G401 (cell line): ENCODE measurements at places on chromosomes 5 and 9. TPM values are rescaled to one million over a fixed set of nuclear protein-coding genes. Genes with fewer than 3 reads are reported as not detected.

GRXCR2 gene
- not detected in 2 replicates for total RNA-seq

PHYHD1 gene
- 13.8 and 17.6 TPM in 2 replicates for total RNA-seq

NPR2 gene
- total RNA-seq: 0.07 and 0.86 TPM in 2 replicates

SPATA31C1 gene
- not detected in 2 replicates for total RNA-seq

FLT4 gene
- total RNA-seq: 15.7 and 31.3 TPM in 2 replicates

DNA sequence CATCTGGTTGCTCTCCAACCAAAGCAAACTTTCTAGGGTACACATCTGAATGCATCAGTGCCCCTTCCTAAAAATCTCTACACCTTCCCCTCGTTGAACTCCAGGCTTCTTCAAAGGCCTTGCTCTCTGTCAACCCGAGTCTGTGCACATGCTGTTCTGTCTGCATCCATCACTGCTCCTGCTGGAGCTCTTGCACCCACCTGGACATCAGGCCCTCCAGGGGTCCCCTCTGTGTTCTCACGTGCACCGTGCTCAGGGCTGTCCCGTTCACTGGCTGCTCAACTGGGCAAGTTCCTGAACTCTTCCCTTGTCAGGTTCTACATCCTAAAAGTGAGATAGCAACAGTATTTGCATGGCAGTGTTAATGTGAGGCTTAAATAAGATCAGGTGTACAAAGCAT, 62.7 kb upstream of the ANGPTL2 start:
- no peak for DNase-seq

- no peak for DNase-seq
Observed at GRCh38 chr5:155250596-155250995, 237.0 kb downstream of the KIF4B start.

GRCh38 chr5:132446621-132447020, 44.0 kb downstream of the IRF1 start:
- peak; percentile 97 for DNase-seq

DNA sequence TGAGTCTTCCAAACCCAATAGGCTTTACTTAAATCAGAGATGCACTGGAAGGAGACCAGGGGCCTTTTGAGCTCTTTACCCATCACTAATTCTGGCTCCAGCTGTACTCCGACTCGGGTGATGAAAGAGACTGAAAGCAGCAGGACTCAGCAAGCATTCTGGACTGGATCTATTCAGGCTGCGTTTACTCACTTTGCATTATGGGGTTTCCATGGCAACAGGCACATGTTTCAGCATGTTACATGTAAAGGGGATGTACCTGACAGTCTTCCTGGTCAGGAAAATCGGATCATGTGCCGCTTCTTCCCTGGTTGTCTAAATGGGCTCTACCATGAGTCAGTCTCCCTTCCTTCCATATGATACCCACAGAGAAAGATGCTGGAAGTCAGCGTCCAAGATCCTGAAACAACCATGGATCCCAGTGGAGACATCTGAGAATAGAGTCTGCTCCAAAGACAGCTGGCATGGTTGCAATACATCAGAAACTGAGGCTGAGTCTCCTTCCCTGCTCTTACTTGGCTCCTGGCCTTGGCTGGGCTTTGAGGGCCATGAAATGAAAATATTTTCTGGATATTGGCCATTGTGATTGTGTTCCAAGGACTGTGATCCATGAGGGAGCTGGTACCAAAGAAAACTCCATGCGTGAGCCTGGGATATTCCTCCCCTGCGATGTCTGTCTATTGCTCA, 102.5 kb upstream of the TNC start:
- no peak for DNase-seq

DNA sequence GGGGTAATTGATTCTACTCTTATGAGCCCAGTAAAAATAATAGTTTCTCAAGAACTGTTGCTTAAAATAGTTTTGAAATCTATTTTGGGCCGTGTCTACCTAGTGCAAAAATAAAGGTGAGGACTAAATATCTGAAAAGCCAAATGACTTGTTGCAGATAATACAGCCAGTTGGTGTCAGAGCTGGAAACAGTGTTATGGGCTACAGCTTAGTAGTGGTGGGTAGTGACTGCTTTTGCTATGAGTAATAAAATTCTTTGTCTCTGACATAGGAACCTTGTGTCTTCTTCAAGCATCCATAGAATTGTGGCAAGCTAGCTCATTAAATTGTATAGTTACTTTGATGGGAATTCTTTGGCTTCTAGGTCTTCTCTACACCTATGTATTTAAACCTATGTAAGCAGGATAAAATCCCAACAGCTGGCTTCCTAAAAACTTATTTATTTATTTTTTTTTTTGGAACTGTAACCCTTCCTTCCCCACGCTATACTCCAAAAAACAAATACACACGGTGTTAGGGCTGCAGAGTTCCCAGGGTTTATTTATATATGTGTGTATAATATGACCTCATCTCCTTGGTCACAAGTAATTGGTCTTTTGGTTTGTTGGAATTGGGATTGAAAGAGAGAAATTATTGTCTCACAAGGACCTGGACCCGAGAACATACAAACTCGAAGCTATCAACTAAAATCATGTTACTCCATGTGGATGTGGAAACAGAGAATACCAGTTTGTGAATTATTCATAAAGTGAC, 138.0 kb downstream of the NUDT12 start:
- no peak for DNase-seq
